ENCODE measurements at places on chromosomes 12 and 14.

GRCh38 chr12:39406262-39406661, 36.7 kb downstream of the KIF21A start:
- DNase-seq, result no peak

- DNase-seq, result no peak
These were observed 1345.6 kb downstream of the FSCB start for GRCh38 chr14:43161477-43161876.

GRCh38 chr12:124470139-124470538, 97.3 kb downstream of the NCOR2 start:
- no peak for DNase-seq

DNA sequence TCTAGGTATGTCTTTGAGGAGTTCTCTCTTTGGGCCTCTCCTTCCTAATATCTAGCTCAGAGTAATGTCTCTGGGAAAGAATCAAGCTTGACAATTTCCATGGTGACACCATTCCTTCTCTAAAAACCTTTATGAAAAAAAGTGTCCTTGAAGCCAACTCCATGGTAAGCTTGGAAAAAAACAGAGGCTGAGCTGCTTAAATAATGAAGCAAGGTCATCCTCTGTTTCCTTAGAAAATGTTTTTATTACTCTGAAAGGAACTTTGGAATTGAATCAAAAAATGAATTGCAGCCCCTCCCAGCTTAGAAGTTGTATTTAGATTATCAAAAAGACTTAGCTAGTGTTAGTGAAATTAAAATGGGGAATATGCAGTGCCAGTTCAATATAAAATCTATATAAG, 166.1 kb upstream of the KITLG start:
- DNase-seq, result no peak

DNA sequence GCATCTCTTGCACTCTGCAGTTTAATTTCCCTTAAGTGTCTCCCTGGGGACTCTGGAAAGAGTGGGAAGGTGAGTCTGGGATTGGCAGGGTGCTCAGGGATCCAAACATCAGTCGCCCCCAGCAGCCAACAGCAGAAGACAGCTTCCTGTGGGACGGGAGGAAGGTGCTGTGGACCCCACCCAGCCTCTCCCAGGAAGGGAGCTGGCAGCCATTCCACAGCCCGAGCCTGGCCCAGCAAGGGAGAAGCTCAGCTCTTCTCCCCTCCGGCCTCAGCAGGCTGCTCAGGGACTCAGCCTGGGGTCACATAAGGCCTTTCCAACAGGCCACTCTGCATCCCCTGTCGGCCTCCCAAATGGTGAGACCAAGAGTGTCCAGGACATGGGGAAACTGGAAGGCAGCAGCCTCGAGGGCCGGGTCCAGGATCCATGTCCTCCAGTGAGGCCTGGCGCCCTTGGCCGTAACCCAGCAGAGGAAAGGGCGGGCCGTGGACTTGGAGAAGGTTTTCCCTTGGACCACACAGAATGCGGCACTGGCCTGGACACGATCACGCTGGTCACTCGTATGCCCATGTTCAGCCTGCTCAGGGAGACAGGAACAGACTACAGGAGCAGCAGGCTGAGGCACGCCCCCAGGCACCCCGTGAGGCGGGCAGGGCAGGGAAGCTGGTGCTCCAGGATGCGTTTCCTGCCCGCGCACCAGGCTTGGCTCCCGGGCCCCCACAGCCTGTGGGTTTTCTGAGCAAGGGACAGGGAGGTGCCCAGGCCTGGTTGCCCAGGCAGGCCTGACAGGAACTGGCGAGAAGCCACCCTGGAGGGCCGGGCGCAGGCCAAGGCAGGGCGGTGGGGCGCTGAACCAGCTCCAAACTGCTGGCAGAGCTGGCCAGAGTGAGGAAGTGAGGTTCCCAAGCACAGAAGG, 3.5 kb downstream of the XRCC3 start:
- DNase-seq, result no peak

DNA sequence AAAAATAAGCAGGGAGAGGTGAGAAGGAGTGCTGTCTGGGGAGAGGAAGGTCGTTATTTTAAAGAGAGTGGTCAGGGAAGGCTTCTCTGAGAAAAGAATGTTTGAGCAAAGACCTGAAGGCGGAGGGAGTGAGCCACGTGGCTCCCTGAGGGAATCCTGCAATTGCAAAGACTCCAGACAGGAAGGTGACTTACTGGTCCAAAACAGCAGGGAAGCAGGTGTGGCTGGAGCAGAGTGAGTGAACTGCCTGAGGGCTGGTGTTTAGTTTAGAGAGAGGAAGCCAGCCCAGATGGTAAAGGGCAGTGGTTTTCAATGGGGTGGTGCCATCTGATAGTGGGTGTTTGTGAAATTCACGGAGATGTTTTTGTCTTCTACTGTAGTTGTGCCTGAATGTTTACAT, 58.8 kb upstream of the LTA4H start:
- DNase-seq, result no peak

DNA sequence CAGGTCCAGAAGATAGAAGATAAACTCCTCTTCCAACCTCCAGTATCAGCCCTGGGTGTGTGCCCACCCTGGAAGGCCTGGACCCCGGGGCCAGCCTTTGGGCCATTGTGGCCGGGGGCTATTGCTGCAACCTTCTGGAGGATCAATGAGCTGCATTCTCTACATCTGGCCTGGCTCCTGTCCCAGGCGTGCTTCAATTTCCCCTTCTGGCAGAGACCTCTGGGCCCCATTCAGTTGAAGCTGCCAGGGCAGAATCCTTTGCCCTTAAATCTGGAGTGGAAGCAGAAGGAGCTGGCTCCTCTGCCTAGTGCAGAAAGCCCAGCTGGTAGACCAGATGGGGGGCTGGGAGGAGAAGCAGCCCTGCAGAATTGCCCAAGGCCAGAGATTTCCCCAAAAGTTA, 10.0 kb downstream of the NYNRIN start:
- no peak for DNase-seq

DNA sequence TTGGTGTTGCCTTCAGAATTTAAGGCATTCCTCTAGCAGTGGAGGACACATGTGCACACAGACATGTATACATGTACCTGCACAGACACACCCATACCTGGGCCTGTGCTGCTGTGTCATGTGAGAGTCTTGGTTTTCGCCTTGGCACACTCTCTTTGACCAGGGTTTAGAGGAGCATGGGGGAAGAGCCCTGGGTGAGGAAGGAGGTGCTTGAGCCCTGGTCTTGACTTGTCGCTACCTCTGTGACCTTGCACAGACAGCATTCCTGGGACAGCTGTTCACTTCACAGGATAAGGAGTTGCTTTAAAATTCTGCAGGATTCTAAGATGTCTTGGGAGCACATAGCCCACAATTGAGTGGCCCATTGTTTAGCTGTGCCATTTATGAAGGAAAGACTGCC, 94.7 kb downstream of the DDX51 start:
- DNase-seq, result no peak

- peak; percentile 90 for DNase-seq
These were observed 79.5 kb downstream of the ETV6 start for GRCh38 chr12:11729008-11729407.

DNA sequence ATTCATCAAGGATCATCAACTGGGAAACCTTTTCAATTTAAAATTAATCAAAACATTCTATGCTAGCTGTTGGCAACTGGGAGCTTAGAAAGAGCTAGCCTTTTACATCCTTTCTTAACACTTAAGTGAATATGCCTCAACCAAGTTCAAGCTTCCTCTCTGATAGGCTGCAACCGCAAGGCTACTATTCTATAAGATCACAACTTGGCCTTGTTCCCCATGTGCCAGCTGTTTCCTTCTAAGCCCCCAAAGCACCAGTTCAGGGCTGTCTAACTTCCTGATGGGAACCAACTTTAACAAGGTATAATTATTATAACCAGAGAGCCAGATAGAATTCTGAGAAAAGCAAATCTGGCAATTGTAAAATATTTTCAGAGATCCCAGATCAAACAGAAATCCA, 37.0 kb downstream of the KCNC2 start:
- no peak for DNase-seq

DNA sequence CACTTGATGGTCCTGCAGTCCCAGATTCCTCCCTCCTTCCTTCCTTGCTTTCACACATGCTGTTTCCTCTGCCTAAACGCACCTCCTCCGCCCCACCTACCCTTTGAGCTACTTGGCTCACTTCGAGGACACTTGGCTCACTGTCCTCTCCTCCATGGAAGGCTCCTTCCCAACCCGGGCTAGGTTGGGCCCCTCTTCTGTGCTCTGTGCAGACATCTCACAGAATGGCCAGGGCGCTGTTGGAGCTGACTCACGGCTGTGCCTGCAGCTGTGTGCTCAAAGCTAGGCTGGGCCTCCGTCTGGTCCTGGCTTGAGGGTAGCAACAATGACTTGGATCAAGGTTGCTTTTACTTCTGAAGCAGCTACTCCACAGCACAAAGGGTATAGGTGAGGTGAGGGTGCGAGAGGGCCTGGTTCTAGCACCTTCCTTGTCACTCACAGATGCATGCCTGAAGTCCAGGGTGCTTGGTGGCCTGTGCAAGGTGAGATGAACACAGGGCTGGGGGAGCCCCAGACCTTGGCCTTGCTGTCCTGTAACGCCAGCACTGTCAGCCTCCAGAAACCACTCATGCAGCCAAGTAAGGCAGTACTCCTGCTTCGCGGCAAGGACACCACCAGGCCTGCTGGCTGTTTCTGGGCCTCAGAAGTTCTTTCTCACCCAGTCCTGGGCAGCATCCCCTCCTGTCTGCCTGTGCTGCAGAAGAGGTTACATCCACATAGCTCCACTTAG, 61.8 kb downstream of the GALNT16 start:
- DNase-seq, result no peak

GRCh38 chr14:41972531-41972930, 365.9 kb downstream of the LRFN5 start:
- no peak for DNase-seq

GRCh38 chr14:61485661-61486060, 164.3 kb downstream of the PRKCH start:
- DNase-seq, result no peak

- no peak for DNase-seq
These were observed 46.8 kb downstream of the DDX11 start for GRCh38 chr12:31120392-31121008.

DNA sequence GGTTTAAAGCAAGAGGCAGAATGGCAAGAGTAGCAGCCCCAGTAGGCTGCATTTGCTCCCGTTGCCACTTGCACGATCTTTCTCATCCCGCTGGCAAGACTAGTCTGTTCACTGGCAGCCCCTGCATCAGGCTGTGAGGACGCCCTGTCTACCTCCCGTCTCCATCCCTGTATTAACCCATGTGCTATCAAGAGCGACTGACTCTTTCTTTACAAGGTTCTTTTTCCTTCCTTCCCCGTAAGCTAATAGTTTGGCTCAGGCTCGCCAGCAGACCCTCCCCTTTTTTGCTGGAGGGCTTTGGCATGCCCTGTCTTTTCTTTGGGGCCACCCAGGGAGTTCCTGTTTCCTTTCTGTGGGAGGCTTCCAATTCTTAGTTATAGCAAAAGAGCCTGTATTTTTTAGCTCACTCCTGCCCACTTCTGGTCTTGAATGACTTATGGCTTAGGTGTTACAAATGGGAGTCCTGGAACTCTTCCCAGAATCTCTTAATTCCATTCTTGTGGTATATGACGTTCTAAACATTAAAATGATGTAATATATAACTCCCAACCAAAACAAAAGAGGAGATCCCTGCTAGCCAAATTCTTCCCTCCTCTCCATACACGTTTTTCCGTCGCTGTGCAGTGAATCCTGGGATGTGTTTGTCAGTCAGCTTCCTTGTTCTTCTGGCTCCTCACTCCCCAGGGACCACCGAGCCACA, 149.0 kb downstream of the PRKCH start:
- DNase-seq, result peak; percentile 27

DNA sequence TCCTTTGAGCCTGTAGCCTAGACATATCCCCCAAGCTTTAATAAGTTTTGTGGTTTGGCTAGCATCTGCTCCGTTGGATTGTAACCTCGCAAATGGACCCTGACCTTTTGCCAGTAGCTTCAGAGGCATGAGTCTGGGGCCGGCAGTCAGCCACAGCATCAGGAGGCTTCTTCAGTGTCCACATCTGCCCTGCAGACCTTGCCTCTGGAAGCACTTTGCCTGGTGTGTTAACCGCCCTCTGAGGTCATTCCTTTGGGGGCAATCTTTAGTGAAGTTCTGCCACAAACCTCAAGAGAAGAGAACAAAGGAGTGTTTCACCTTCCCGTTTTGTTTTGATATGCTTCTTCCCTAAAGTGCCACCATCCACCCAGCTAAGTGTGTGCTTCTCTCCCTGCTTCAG, 71.4 kb downstream of the GNS start:
- DNase-seq, result no peak

GRCh38 chr12:63206494-63206893, 55.5 kb upstream of the AVPR1A start:
- no peak for DNase-seq

DNA sequence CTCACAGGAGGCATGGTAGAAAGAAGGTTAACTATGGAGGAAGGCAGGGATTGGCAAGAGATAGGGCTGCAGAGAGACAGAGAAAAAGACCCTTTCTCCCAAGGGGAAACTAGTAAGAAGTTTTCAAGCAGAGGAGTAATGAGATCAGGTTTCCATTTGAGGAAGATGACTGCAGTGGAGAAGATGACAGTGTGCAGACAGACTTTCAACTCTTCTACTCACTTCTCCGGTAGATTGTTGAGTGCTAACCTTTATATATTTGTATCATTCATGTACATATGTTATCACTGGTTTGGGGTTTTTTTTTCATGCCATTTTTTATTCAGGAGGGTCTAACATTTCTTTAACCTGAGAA, 5.9 kb upstream of the B3GNT4 start:
- DNase-seq, result no peak

GRCh38 chr12:12180136-12180535, 86.7 kb downstream of the LRP6 start:
- no peak for DNase-seq

DNA sequence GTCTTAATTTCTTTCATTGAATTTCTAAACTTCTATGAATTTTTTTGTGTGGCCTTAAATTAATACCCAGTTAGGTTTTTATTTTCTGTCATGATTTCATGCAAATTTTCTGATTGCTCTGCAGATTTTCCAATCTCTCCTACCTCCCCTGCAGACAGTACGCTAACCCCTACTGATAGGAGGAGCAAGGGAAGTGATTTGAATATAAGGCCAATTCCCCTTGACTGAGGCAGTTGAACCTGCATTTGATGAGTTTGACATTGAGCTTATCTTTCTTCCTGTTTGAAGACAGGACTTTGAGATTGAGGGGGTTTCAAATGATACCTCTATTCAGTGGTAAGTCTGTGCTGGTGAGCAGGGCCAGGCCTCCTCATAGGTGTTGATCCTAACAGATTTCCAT, 74.6 kb downstream of the SNAPC1 start:
- DNase-seq, result no peak

- no peak for DNase-seq
These were observed 266.2 kb downstream of the C12orf75 start for GRCh38 chr12:105596731-105597130.

DNA sequence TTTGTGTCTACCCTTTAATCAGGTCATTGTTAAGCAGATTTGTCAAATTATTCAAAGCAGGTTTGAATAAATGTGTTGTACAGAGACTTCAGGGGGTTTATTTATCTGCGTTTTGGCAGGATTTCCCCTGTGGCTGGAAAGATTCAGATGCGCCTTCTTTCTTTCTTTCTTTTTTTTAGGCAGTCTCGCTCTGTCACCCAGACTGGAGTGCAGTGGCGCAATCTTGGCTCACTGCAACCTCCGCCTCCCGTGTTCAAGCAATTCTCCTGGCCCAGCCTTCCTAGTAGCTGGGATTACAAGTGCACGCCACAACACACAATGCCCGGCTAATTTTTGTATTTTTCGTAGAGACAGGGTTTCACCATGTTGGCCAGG, 6.3 kb upstream of the NANOGNB start:
- no peak for DNase-seq

- no peak for DNase-seq
These were observed 1.8 kb downstream of the BDKRB2 start for GRCh38 chr14:96206461-96206860.

GRCh38 chr14:92660571-92660970, 87.9 kb downstream of the LGMN start:
- no peak for DNase-seq

GRCh38 chr12:29781705-29782266, 2.0 kb downstream of the TMTC1 start:
- no peak for DNase-seq
